ENCODE measurements at places on chromosomes 6 and 20.

DNA sequence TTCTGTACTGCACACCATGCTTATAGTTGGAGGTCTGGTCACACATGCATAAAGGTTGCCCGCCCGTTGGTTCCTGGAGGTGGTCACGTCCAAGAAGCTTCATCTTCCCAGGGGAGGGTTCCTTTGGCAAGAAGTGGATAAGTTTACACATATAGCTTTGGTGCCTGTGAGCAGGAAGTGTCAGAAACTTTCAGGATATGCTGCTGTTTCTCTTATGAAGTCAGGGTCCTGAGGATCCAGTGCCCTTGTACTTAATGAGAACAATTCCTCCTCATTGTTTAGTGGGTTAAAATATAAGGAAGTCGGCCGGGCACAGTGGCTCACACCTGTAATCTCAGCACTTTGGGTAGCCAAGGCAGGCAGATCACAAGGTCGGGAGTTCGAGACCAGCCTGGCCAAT, 115.5 kb upstream of the DUSP22 start:
- no peak for DNase-seq

- DNase-seq, result no peak
Measured at GRCh38 chr6:90350689-90351554, 54.3 kb upstream of the BACH2 start.

DNA sequence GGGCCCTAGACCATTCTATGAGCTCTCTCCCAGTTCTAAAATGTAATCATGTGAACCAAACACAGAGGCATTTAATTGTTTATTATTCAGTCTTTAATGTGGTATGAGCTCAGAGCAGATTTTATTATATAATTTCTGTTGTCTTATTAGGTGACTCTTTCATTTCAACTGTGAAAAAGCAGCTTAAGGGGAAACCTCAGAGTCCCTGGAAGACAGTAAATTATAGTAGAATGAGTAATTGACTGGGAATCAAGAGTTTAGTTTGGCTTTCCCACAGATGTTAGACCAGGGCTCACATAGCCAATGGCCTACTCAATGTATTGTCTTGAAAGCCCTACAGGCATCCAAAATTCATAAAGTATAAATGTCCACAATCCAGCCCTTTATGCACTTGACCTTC, 390.4 kb upstream of the SLC35B3 start:
- DNase-seq, result no peak

GRCh38 chr6:137277971-137278637, 58.9 kb upstream of the IFNGR1 start:
- DNase-seq, result no peak

GRCh38 chr6:148118244-148118643, 224.4 kb upstream of the SASH1 start:
- DNase-seq, result no peak

GRCh38 chr20:13819885-13820645, 35.2 kb downstream of the NDUFAF5 start:
- peak; percentile 56 for DNase-seq

GRCh38 chr6:140987364-140988155, 1145.2 kb upstream of the GJE1 start:
- no peak for DNase-seq

- no peak for DNase-seq
Measured at GRCh38 chr6:127576874-127577273, at the start of gene C6orf58. TSS of gene C6orf58 (plus strand) at chr6:127577174. CDS start at chr6:127577186, 12 bp downstream.

DNA sequence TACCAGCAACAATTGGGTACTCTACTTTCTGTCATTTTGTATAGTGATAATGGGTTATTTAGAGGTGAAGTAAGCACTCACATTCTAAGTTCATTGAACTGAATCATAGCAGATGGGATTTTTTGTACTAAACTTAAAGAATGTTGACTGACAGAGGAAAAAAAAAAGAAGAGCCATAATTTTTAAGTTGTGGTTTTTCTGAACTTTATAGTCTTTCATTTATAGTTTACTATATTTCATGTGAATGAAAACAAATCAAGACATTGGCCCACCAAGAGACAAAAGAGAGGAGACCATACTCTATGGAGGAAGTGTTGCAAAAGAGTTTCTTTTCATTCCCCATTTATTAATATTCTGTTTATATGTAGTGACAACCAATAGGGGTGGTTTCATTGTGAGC, 685.7 kb downstream of the BCKDHB start:
- DNase-seq, result no peak

GRCh38 chr6:158033077-158033750, 51.6 kb downstream of the SYNJ2 start:
- no peak for DNase-seq

GRCh38 chr20:64080013-64080812, at the start of gene OPRL1:
TSS of gene OPRL1 (plus strand) at chr20:64080082. CDS start at chr20:64092721, 12,639 bp downstream.
- no peak for DNase-seq

DNA sequence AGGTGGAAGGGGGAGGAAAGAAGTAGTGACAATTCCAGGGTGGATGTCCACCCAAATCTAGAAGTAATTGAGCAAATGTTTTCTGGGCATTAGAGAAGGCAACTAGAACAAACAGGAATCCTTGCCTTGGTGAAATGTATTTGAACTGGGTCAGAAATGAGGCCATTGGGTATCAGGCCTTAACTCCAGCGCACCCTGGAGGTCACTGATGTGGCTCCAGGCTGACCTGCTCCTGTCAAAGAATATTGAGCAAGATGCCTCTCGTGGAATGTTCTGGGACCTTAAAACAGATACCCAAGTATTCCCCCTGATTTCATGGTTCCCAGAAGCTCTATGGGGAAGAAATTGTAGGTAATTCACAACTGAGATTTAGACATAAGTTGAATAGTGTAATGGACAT, 6.9 kb downstream of the HLA-DPB1 start:
- peak; percentile 14 for DNase-seq

GRCh38 chr6:80618953-80619352, 512.5 kb downstream of the BCKDHB start:
- no peak for DNase-seq

DNA sequence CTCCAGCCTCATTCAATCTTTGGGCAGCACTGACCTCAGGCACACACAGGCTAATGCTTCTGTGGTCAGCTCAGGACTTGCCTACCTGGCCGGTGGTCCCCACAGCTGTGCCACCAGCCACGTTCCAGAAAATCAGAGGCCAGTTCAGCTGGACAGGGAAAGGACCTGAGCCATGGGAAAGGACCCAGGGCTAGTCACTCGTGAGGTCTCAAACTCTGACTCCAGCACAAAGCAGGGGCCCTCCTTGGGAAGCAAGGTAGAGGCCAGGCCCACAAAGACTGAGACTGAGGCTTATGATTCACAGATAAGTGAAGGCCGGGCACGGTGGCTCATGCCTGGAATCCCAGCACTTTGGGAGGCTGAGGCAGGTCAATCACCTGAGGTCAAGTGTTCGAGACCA, 22.4 kb upstream of the HELZ2 start:
- DNase-seq, result no peak

DNA sequence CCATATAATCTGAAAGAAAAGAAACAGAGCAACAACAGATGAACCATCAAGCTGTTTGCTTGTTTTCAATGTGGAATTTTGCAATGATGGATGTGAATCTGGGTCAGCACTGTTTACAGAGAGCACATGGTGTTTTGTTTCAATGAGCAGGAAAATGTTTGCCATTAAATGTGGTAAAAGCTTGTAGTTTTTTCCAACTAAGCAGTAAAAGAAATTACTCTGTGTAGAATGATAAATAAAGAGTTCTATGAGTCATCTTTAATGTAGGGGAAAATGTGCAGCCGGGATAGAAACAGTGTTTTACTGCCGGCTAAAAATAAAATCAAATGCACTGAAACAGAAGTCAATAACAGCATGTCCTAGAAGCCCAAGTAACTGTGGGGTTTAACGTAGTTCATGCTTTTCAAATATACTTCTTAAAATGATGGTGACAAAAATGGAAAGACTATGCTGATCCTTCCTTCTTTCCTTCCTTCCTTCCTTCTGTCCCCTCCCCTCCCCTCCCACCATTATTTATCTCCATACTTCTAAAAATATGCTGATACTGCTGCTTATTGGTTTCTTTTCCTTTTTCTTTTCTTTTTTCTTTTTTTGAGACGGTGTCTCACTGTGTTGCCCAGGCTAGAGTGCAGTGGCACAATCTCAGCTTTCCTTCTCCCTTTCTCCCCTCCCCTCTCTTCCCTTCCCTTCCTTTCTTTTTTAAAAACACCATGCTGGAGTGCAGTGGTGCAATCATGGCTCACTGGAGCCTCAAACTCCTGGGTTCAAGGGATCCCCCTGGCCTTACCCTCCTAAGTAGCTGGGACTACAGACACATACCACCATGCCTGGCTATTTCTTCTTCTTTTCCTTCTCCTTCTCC, 6.3 kb upstream of the NAA20 start:
- no peak for DNase-seq

DNA sequence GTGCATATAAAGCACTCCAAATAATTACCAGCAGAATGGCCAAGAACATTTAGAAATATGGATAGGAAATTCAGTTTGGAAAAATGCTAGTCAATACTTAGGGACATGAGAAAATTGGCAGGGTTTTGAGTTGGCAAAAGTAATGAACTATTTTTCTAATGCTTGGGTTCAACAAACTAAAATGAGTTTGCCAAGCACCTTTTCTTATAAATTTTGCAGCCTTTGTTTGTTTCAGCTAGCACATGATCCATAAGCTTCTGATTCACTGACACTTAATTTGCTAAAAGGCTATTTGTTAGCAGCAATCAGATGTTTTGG, 324.8 kb downstream of the QKI start:
- no peak for DNase-seq

DNA sequence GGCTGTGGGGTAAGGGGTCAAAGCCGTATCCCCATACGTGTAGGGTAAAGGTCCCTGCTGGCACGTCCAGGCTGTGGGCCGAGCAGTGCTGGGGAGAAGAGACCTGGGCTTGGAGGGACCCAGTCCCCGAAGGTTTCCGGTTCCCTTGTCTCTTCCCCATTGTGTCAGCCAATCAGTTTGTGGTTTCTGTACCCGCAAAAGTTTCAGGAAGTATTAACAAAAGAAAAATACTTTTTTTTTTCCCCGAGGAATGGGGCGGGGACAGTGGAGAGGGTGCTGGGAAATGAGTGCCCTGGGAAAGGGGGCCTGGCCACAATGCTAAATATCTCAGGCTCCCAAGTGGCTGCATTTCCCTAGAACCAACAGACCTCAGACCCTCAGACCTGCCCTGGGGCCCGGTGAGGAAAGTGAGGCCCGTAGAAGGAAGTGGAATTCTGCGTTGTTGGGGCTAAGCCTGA, 15.2 kb upstream of the AMD1 start:
- no peak for DNase-seq

- DNase-seq, result no peak
Measured at GRCh38 chr6:41064841-41065240, 7.3 kb downstream of the OARD1 start.

DNA sequence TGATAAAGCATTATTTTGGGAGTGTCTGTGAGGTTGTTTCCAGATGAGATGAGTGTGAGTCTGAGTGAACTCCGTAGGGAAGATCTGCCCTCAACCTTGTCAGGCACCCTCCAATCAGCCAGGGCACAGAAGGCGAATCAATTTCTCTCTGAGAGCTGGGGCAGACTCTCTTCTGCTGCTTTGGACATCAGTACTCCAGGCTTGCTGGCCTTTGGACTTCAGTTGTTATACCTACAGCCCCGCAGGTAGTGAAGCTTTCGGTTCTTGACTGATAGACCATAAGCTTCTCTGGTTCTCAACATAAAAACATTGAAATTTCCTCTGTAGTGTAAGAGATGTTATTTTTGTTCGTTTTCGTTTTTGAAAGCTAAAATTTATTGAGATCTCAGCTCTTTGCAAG, 71.4 kb downstream of the MAFB start:
- DNase-seq, result no peak

DNA sequence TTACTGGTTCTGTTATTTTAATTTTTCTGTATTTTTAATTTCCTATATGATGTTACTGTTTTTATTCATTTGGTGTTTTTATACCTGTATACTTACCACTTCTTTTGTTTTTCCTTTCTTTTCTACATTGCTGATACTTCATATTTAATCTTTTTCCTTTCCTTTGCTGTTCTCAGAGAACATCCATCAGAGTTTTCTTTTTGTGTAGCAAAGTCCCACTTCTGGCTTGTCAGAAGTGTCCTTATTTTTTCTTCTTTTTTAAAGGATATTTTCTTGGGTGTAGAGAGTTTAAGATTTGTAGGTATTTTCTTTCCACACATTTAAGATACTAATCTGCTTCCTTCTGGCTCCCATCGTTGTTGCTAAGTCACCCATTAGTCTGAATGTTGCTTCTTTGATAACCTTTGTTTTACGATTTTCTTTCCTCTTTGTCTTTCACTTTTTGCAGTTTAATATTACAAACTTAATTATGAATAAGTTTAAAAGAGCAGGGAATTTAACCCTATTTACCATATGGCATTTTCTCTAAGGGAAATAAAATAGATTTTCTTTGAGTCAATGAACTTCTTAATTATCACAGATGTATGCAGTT, 18.5 kb downstream of the CD2AP start:
- no peak for DNase-seq

DNA sequence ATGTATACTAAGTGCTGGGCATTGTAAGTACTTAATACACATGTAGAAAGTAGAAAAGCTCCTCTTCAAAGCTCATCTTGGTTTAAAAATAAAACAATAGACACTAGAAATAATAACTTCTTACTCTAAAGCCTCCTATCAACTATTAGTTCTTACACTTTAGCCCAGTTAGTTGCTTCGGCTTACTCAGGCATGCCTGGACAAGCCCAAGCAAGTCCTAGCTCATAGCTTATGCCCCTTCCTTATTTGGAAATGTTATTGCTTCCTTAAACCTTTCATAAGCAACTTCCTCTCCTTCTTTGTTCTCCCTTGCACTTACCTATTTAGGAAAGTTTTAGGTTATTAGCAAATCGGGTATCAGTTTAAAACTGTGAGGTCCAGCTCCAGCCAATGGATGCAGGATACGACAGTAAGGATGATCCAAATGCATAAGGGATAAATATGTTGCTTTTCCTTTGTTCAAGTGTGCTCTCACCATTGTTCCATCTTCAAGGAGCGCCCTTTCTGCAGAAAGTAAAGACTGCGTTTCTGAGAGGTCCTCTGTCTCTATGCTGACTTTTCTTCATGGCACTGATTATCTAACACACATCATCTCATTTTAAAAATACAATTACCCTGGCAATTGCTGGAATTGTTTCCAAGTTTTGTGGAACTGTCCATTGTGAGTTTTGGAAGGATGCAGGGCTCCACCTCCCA, 12.3 kb downstream of the TMEM30A start:
- no peak for DNase-seq

DNA sequence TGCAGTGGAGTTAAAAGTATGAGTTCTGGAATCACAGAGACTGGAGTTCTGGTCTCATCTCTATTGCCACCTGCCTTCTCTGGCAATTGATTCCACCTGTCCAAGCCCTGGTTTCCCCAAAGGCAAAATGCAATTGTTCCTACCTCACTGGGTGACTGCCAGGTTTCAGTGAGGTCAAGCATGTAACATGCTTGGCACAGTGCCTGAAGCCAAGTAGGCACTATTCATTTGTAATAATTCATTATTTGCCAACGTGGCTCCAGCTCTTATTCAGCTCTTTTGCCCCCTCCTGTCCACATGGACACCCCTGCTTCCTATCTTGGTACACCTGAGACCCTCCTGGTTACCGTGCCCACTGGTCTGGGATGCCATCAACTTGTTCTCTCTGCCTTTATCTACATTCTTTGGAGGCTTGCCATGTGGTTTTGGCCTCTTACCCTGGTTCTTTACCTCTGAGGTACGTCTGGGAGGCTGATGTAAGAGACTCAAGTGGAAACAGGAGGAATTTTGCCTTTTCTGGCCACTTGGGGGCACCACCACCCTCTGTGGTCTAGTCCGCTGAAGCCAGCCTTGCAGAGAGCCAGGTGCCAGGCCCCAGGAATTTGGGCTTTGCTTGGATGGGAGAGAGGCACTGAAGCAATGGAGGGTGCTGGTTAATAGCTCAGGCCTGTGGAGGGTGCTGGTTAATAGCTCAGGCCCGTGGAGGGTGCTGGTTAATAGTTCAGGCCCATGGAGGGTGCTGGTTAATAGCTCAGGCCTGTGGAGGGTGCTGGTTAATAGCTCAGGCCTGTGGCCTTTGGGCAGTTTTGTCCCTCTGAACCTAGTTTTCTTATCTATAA, 1.7 kb downstream of the KCNK15 start:
- peak; percentile 39 for DNase-seq
